ENCODE measurements at places on chromosomes 11 and 22.

GRCh38 chr11:31237819-31238760, 131.4 kb downstream of the DCDC1 start:
- DNase-seq: no peak

DNA sequence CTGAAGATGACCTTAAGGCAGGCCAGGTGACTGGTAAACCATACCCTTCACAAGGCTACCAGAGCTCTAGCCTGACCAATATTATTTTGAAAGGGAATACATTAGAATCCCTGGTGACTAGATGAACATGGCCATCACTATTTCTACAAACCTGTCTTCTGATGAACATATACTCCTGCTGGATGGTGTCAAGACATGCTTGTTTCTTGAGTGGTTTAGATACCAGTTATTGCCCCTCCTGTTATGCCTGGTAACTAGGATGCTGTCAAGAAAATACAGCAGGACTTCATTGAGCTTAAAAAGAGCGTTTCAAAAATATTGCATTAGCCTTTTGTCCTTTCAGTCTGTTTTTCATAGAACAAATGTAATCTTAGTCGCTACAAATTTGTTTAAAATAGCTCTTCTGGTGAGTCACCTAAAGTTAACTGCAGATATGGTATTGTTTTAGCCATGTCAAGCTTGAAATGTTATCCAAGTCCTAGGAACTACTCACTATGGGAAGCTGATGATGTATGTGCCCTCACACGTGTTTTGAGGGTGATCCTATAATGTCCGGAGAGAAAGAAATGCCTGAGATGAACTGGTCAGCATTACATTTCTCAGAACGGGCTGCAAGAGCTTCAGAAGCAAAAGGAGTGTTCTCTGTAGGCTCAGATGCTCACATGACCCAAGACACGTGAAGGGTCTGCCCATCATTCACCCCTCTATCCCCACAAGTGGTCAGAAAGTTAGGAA, 20.6 kb downstream of the ADM start:
- no peak for DNase-seq

DNA sequence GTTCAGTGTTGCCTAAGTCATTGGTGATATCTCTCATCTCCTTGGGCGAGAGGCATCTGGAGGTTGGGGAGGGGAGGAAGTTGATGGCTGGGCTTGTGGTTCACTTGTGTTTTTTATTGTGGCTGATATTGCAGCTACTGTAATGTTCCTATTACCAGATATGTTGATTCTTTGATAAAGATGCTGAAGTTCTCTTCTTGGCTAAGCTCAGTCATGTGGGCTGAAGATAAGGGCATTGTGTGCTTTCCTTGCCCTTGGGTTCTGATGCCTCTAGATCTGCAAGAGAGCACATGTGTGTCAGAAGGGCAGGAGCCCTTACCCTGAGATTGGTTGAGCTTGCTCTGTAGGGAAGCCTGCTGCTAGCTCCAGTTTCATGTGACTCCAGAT, 12.0 kb downstream of the STX3 start:
- peak; percentile 92 for DNase-seq

DNA sequence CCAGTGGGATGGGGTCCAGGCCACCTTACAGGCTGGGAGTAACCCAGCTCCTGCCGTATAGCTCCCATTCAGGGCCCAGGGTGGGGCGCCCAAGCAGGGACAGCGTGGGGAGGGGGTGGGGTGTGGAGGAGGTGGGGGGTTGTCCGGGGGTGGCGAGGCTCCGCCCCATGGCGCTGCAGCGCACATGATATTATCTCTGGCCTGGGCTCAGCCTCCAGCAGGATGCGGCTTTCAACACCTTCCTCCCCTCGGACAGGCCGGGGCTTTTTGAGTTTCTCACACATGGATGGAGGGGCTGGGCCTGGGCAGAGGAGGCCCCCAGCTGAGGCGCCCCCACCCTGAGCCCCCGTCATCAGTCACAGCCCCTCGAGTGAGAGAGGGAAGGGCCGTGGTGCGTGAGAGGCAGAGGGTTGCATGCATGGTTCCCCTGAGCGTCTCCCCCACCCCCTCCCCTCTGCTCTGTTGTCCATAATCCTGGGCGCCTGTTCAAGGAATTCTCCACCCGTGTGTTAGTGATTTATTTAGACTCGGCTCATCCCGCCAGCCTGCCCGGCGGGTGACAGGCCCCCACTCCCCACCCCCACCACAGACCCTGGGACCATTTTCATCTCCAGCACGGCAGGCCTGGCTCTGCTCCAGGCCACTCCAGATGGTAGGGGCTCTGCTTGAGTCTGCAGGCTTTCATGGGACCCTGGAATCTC, 44.9 kb downstream of the WNT11 start:
- DNase-seq: no peak

DNA sequence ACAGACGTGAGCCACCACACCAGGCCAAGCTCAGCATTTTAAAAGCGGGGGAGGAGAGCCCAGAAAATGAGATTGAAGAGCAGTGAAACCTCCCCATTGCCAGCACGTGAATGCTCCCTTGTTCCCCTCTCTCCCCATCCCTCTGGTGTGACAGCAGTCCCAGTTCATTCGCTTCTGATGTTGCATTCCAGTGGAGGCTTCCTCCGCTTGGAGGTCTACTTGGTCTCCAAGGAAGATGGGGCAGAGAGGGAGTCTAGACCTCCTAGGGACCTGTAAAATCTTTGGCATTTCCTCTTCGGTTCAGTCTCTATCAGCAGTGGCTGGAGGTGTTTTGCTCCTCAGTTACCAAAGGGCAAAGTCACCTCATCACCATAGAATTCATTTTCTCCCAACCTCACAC, 30.2 kb upstream of the EP300 start:
- no peak for DNase-seq

GRCh38 chr11:101362643-101363042, 221.2 kb downstream of the TRPC6 start:
- DNase-seq: no peak

- no peak for DNase-seq
These were observed 2381.0 kb downstream of the LRRC4C start for GRCh38 chr11:39078465-39078864.

GRCh38 chr11:134541951-134542350, 129.9 kb upstream of the B3GAT1 start:
- DNase-seq: no peak

DNA sequence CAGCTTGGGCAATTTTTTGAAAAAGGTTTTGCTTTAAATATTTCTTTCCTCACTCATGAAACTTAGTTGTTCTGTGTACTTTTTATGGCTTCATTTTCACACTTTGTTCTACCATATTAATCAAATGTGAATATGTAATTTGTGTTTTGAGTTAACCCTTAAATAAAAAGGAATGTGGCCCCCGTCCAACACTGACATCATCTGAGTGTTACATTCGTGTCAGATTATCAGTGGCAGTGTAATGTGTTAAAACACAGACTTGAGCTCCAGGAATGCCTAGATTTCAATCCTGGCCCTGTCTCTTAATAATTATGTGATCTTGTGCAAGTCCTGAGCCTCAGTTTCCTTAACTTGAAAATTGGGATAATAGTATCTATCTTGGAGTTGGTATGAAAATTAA, 5.6 kb downstream of the RTN3 start:
- DNase-seq: no peak

DNA sequence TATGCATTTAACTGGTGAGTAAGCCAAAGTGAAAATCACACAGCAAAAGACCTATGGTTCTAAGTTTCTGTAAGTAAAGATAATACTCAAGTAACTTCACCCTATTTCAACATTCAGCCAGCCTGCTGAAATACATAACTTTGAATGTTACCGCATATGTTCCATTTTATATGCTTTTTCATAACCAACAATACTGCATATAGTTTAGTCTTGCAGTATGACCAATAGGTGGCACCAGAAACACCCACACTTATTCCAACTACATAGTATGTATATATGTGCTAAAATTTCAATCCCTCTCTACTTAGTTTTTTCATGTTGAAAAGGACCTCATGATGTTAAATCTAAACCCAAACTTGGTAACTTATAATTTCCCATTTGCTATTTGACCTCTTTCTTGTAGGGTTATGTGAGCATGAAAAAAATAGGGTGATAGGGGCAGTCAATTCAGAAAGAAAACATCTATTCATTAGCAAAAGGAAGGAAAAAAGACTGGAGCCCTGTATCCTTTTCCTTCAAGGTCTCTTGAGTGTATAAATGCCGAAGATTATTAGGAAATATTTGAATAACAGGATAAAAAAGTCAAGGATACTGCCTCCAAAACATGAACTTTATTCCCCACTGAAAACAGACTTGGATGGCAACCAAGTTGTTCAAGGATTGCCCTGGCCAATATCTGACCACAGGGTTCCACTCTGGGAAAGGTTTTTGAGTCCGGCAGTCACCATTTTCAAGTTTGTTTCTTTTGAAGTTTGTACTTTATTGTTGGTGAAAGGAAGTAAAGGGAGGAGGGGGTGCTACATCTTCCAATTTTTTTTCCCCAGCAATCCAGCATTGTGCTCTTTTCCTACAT, 23.8 kb upstream of the FZD4 start:
- peak; percentile 31 for DNase-seq

- no peak for DNase-seq
These were observed 186.8 kb downstream of the TMEM135 start for GRCh38 chr11:87224486-87224885.

DNA sequence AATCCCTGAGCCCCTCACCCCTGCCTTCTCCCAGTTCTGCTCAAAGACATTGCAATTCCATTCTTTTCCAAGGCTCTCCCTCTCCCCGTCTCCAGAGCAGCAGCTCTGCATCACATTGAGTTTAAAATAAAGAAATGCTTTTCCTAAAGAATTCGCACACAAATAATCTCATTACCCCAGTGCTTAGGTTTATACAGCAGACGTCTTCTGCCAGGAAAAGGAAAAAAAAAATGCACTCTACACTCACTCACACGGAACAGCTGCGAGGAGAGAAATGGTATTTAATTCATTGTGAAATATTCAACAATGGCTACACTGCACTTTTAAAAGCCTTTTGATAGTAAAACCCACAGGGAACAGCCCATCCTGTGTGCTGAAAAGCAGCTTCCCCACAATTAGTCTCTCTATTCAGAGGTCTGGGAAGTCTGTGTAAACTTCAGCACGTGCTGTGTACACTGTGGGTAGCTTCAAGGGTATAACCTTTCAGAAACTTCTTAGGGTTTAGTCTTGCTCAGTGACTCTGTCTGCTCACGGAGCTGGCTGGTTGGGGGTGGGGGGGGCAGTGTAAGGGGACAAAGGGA, 42.8 kb downstream of the ETS1 start:
- peak; percentile 64 for DNase-seq

- peak; percentile 46 for DNase-seq
These were observed 9.1 kb downstream of the SELENOO start for GRCh38 chr22:50209893-50210292.

DNA sequence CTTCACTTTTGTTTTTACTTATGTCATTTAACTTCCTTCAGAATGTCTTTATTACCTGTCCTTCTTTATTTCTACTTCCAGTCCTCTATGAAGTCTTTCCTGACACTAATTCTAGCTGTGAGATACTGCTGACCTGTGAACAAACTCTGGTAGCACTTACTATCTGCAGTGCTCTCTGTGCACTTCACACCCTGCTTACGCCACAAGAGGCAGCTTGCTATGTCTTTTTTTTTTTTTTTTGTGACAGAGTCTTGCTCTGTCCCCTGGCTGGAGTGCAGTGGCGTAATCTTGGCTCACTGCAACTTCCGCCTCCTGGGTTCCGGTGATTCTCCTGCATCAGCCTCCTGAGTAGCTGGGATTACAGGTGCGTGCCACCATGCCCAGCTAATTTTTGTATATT, 10.7 kb downstream of the STIM1 start:
- DNase-seq: no peak

GRCh38 chr11:8220261-8221045, 43.2 kb downstream of the LMO1 start:
- no peak for DNase-seq

DNA sequence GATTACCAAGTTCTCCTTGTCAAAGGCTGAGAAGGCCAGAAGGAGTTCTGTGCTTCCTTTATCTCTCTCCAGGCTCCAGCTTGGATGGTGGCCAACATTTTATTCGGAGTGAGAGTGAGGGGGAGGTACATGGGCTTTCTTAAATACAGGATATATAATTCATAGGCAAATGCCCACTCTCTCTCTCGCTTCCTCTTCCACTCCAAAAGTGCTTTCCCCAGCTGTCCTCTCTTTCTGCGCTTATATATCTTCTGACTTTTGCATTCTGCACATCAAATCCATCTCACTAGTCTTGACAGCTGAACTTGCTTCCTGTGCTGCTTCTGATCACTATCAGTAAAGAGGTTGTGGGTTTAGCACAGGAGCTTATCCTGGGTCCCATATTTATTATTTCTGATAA, 125.4 kb upstream of the ARHGAP20 start:
- peak; percentile 73 for DNase-seq

GRCh38 chr11:45106440-45106839, 40.0 kb upstream of the PRDM11 start:
- no peak for DNase-seq

- DNase-seq: no peak
These were observed 8.7 kb downstream of the OR52A5 start for GRCh38 chr11:5129457-5129877.

DNA sequence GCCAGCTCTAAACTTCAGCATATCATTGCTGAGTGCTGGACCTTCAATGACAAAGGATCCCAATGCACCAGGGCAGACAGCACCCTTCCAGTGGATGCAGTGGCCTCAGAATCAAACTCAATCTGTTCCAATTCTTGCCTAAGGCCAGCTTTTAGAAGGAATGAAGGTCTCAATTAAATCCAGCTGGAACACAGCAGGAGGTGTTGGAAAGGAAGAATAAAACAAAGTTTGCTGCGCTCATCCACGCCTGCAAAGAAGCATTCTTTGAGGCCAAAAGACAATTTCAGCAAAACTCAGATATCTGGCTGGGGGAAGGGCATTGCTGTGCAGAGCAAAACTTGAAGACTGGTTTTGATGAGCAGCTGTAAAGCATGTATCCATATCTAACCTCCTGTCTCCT, 120.7 kb downstream of the CCDC81 start:
- DNase-seq: no peak

DNA sequence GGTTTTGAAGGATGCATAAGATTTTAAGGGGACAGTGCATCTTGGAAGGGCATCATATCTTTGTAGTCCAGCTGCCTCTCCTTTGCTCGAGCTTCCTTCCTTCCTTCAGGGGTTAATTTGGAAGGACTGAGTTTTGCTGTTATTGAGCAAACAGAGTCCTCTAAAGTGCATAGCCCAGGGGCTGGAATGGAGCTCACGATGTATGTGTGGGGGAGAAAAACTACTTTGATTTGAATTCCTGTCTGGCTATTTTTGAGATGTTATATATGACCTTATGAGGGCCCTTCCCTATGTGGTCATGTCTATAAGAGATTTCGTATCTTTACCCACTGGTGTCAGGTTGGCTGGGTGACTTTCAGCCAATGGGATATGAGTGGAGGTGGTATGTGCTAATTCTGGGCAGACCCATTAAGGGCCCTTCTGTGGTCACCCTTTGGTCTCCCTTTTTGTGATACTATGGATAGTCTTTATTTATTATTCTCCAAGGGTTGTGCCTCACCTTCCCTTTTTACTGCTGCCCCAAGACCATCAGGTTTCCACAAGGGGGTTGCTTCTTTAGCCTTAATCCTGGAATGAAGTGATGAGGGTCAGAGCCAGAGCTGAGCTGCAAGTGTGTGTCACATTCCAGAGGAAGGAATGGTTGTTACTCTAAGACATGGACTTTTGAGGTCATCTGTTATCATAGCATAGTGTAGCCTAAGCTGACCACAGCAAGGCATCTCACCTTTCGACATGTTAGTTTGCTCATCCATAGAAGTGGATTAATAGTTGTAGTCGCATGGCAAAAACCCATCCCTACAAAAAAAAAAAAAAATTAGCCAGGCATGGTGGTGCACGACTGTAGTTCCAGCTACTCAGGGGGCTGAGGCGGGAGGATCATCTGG, 54.6 kb downstream of the LRRC74B start:
- no peak for DNase-seq

GRCh38 chr22:29607426-29607825, 4.0 kb downstream of the NF2 start:
- no peak for DNase-seq

Measured in Jurkat, Clone E6-1 (cell line).